Gastrocnemius medialis (tissue), 4 donors: ENCODE measurements at places on chromosomes 7 and 10.

DNA sequence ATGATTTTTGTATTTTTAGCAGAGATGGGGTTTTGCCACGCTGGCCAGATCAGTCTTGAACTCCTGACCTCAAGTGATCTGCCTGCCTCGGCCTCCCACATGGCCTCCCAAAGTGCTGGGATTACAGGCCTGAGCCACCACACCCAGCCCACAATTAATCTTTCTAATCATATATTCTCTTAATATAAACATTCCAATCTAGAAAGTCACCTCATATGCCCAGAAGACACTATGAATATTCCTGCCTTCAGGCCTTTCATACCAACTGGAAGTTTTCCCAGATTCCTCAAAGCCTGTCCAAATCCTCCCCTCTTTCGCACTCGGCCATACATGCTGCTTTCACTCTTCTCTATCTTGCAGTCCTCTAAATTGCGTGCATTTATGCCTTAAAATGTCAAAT, 32.6 kb downstream of the PDZD8 start:
- no peak overlapping the region for H3K27ac ChIP-seq
- H3K27me3 ChIP-seq, result no peaks in the 10 kb centered on the region
- no peaks in the 10 kb centered on the region for H3K36me3 ChIP-seq
- no peak overlapping the region for H3K4me3 ChIP-seq

DNA sequence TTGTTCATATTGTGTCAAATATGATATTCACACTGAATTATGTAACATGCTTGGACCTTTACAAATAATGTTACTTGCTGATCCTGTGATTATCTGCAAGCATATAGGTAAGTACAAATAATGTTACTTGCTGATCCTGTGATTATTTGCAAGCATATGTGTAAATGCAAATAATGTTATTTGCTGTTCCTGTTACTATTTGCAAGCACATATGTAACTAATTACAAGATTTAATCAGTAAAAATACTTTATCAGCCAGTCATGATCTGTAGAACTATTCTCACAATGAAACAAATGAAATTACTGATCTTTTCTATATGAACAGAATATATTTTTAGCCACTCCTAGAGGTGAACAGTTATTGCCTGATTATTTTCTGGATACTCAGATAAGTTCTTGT, 44.7 kb upstream of the NPY start:
- H3K27ac ChIP-seq, result no peak overlapping the region
- no peaks in the 10 kb centered on the region for H3K27me3 ChIP-seq

- H3K36me3 ChIP-seq, result no peaks in the 10 kb centered on the region
- H3K4me3 ChIP-seq, result no peak overlapping the region
Observed at GRCh38 chr7:29381206-29382094, 182.2 kb upstream of the PRR15 start.

GRCh38 chr7:58316-58715, 134.1 kb upstream of the FAM20C start:
- H3K27ac ChIP-seq, result no peak overlapping the region
- H3K36me3 ChIP-seq, result no peaks in the 10 kb centered on the region
- DNase-seq, result no peak
- H3K4me3 ChIP-seq, result no peak overlapping the region
- peaks cover 4% of the 10 kb centered on the region for H3K4me1 ChIP-seq
